ENCODE measurements at places on chromosomes 4 and X. TPM values are rescaled to one million over a fixed set of nuclear protein-coding genes. Genes with fewer than 3 reads are reported as not detected.

Gene CCDC158
- total RNA-seq, result 1.7 TPM

Gene GAGE12J
- total RNA-seq, result not detected

GRCh38 chrX:139795196-139795595, 87.2 kb upstream of the MCF2 start:
- ATAC-seq, result no peak

GRCh38 chr4:183008492-183008891, 90.6 kb upstream of the WWC2 start:
- ATAC-seq, result no peak

DNA sequence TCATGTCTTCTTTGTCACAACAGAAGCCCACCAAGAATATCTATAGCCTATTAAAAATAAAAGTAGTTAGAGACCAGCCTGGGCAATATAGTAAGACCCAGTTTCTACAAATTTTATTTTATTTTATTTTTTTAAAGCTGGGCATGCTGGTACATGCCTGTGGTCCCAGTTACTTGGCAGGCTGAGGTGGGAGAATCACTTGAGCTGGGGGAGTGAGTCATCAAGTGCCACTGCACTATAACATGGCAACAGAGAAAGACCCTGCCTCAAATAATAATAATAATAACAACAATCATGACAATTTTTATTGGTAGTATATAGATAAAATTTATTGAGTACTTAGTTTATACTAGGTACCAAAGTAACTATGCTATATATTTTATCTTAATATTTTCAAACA, 93.0 kb upstream of the NPFFR2 start:
- ATAC-seq, result no peak

Gene CASP3
- total RNA-seq, result 28.5 TPM

- ATAC-seq, result peak; percentile 67
Observed at GRCh38 chrX:56729152-56729850, at the start of gene NBDY. NBDY (plus strand) TSS chrX:56729243; CDS start chrX:56729354, 111 bp downstream.

Gene HELT
- not detected for total RNA-seq
